Right kidney (tissue), 9 donors: ENCODE measurements at places on chromosomes 2 and 18.

DNA sequence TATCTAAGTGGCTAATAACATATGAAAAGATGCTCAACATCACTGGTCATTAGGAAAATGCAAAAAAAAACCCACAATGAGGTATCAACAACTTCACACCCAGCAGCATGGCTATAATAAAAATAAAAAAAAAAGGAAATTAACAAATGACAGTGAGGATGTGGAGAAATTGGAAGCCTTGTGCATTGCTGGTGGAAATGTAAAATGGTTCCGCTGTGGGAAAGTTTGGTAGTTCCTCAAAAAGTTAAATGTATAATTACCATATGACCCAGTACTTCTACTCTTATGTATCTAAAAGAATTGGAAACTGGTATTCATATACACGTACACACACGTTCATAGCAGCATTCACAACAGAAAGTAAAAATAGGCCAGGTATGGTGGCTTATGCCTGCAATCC lies 15.5 kb upstream of the CACNB4 start:
- DNase-seq = no peak

GRCh38 chr2:236855176-236855865 lies 230.4 kb upstream of the COPS8 start:
- DNase-seq = no peak

DNA sequence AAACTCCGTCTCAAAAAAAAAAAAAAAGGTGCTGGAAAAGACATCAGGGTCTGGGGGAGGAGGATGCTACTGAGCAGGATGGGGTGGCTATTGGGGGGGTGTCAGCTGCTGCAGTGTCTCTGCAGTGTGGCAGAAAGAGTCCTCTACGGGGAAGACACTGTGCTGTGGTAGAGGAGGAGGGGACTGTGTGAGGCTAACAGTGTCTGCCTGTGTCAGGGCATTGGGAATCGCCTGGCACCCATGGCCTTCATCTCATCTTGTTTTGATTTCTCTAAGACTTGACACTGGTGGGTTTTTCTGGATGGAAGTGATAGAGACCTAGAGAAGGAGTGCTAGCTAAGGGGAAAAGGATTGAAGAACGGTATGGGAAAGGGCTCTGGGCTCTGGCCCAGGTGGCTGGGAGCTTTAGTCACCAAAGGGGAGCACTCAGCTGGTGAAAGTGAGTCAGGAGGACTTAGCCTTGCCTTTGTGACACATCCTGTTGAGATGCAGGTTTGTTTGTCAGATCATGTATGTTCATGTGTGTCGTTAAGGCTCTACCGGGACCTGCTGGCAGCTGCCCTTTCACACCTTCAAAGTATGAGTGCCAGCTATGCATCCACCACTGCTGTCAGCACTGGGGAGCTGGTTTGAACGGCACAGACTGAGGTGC lies 58.0 kb downstream of the FARP2 start:
- DNase-seq = no peak

DNA sequence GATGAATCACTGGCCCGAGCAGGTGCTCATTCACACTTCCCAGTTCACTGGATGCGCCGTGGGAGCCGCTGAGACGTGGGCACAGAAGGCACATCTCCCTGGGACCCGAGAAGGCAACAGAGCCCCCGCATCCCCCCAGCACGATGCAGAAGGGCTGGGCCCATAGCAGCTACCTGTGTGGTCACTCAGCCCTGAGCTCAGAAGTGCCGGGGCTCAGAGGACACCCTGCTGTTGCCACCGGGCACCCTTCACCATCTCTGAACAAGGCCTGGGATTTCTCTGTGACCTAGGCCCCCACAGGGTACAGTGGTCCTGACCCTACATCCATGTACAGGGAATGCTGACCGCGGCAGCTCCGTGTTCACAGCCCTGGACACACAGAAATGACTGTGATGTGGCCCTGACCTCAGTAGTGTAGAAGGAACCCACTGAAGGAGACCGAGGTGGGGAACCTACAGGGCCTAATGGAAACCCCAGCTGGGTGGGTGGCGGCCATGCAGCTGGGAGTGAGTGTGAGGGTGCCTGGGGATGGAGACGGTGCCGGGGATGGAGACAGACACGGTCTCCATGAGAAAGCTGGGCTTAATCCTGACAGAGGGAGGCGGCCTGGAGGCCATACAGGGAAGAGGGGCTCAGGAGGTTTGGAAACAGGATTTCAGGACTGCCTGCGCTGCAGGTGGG lies 111.9 kb upstream of the OTOS start:
- DNase-seq = no peak

- no peak for DNase-seq
Measured at GRCh38 chr2:83993873-83994632, 465.0 kb downstream of the SUCLG1 start.

- no peak for DNase-seq
Measured at GRCh38 chr2:19552270-19552669, 193.8 kb upstream of the OSR1 start.

GRCh38 chr18:63083555-63083954 lies 236.0 kb downstream of the BCL2 start:
- no peak for DNase-seq

DNA sequence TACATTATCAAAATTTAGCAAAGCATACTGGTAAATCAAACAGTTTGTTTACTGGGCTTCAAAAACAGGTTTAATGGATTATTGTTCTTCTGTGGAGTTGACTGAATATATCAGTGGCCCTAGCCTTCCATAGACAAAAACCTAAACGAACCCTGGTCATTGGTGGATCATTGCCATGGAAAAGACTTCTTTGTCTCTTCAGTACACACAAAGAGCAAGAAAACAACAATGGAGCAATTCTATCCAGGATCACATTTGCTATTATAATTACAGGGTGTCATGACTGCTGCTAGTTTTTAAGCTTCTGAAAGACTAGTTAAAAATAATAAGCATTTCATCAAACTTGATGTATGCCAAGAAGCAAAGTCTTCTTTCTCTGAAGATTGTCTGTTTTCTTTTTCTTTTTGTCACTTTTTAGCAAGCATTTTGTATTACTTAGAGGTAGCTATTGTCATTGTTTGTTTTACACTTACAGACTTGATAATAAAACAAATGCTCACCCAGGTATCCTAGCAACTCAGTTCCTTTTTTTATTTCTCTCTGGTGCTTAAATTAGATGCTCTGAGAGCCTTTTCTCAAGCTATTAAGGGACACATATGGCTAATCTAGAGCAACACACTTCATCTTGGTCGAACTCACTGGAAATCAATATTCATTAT lies 1228.7 kb upstream of the DDX18 start:
- DNase-seq = no peak

DNA sequence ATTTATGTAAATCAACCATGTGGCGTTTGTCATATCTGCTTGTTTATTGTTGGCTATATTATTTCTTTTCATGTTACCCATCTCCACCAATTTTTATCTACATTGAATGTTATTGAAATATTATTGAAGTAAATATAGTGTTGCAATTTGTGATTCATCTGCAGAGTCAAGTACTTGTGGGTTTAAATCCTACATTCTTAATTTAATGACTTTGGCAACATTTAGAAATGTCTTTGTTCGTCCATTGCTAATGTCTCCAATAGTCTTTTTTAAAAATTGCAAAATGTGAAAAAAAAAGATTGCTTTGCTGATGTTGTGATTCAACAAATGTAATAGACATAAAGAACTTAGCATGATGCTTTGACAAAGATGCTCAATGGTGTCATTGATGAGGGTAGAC lies 1572.8 kb upstream of the PIK3C3 start:
- no peak for DNase-seq

GRCh38 chr2:129329574-129329973 lies 649.9 kb upstream of the RAB6C start:
- DNase-seq = no peak

DNA sequence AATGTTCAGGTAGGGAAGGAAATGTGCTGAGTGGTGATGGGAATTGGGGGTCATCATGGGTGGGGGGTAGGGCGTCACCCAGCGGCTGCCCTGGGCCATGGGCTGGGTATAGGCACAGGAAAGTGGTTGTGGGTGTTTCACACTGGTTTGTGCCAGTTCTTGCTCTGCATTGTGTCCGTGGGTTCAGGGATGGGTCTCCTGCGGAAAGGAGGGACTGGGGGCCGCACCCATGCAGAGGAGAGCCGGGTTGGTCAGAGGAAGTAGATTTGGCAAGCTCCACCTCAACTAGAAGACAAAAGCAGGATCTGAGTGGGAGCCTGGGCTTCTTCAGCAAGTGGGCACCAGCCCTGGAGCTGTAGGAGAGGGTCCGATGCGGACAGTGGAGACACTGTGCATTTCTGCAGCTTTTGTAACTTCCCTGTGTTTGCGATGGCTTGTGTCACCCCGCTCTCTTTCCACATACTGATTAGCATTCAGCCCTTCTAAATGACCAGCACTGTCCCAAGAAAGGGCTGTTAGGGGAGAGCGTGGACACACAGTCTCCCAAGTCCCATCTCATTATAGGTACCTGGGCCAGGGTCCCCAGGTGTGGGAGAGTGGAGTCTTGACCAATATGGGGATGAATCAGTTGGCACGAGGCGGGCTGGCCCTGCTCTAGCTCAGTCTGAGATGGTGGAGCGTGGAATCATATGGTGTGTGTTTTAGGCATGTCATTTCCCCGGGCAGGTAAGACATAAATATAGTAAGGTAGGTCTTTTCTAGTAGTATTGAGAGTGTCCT lies 67.2 kb downstream of the LRRFIP1 start:
- no peak for DNase-seq

DNA sequence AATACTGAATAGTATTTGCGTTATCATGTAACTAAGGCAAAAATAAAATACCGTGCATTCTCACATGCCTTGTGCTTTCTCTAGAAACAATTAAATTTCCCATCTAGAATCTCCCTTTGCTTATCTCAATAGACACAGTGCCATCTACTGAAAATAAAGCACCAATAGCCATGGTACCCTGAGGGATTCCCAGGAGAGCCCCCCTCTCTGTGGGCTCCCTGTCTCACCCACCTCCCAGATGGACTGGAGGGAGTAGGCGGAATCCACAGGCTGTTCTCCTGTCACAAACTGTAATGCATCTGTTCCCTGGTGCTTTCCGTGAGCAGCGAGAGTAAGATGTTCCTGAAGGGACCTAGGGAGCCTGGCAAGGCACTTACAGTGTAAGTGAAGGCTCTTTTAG lies 112.4 kb upstream of the UPP2 start:
- no peak for DNase-seq
